ENCODE measurements at places on chromosomes 13 and 19. TPM values are rescaled to one million over a fixed set of nuclear protein-coding genes. Genes with fewer than 3 reads are reported as not detected.

PRR36 gene
- 2.8 TPM for polyA plus RNA-seq

KLK8 gene
- not detected for polyA plus RNA-seq

- DNase-seq, result no peak
These were observed 23.2 kb upstream of the ACOD1 start for GRCh38 chr13:76925115-76925514.

GRCh38 chr19:34408411-34408810 is 4.2 kb downstream of the PDCD2L start:
- no peak for DNase-seq

ZNF77 gene
- polyA plus RNA-seq, result 2.7 TPM

SARS2 gene
- polyA plus RNA-seq, result 73.2 TPM
